ENCODE measurements at places on chromosomes 2 and 18.

GRCh38 chr2:9681427-9681817 is 50.6 kb upstream of the YWHAQ start:
- no peak overlapping the region for H3K27ac ChIP-seq
- H3K4me3 ChIP-seq, result no peak overlapping the region
- H3K36me3 ChIP-seq, result no peaks in the 10 kb centered on the region
- H3K4me1 ChIP-seq, result no peaks in the 10 kb centered on the region

DNA sequence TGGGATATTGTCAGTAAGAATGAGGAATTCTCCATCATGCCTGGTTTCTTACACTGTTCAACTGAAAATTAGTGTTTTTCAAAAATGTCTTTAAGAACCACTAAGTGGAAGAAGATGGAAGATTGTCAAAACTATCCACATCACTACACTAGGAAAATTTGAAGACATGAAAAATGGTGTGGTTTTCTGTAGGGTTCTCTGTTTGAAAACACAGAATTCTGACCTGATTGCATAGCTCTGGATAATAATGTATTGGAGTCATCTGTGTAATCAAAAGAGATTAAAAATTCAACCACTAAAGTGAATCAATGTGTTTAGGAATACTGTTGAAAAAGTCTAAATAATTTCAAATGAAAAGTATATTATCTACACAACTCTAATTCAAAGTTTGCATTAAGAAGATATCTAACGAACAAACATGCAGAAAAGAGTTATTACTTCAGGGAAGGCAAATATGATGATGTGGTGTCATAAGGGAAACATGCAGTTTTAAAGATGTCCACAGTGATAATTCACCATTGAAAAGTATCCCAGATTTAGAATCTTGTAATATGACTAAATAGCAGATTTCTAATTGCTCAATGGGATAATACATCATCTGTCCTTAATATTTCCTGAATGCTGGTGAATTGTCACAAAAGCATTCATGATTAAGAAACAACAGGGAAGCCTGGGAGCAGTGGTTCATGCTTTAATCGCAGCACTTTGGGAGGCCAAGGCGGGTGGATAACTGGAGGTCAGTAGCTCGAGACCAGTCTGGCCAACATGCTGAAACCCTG is 116.9 kb downstream of the ERBB4 start:
- H3K4me3 ChIP-seq, result no peak overlapping the region
- no peaks in the 10 kb centered on the region for H3K36me3 ChIP-seq
- H3K4me1 ChIP-seq, result no peaks in the 10 kb centered on the region
- no peak for DNase-seq

GRCh38 chr18:27769152-27769551 is 407.8 kb downstream of the CDH2 start:
- no peak overlapping the region for H3K4me3 ChIP-seq
- no peaks in the 10 kb centered on the region for H3K27me3 ChIP-seq
- no peak overlapping the region for H3K27ac ChIP-seq

GRCh38 chr18:9720327-9720726 is 12.2 kb downstream of the RAB31 start:
- no peaks in the 10 kb centered on the region for H3K27me3 ChIP-seq
- no peak for DNase-seq
- peak overlapping the region; percentile 45 for H3K27ac ChIP-seq

GRCh38 chr2:176187899-176188773 is at the start of gene HOXD1:
Gene HOXD1 (plus strand): TSS chr2:176188668. CDS start chr2:176188802, 134 bp downstream.
- no peaks in the 10 kb centered on the region for H3K36me3 ChIP-seq
- peaks cover 24% of the 10 kb centered on the region for H3K4me1 ChIP-seq
- H3K4me3 ChIP-seq, result peak within 1 kb of the TSS; percentile 45
- DNase-seq, result peak; percentile 59
- H3K27me3 ChIP-seq, result peaks cover 54% of the 10 kb centered on the region

All from left lung (tissue), 14 donors.